ENCODE measurements at places on chromosomes 12 and 14.

DNA sequence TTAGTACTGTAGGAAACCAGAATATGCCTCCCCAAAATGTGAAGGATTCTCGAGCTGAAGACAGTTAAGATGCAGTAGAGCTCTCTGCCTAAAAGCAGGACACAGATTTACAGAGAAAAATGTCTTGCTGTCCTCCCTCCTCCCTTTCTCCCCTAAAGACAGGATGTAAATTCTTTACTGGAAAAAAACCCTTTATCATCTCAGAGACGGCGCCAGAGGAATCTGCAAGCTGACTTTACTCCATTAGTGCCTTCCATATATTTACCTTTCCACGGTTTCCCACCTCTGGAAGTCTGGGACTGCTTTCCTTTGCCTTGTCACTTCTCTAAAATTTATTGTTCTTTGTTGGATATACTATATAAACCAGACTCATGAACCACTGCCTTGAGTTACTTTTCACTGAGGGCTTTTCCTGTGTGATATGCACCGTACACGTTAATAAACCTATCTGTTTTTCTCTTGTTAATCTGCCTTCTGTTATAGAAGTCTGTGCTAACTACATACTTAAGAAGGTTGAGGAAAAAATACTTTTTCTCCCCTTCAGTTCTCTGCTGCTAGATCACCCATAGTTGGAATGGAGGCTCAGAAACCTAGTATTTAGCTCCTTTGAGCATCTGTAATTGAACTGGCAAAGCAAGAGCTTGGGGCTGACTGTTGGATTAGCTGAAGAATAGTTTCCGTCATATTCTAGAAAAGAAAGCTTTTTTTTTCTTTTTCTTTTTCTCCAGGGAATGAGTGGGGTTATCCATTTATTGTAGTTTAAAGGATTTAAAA lies 99.9 kb downstream of the RAD51B start:
- DNase-seq: no peak

DNA sequence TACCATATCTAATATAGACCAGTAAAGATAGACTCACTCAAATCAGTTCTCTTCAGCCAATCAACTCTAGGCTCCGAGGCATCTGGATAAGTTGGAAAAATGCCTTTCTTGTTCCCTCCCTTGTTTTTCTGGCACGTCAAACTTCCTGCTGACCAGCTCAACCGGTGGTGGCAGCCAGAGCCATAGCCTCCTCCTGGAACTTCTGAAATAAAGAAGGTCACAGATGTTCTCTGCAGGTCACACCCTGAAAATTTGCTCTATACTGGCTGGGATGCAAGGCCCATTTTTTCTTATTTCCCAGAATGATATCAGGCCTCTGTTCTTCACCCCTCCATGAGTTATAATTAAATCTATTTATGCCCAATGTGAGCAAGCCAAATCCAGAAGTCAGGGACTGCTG lies 81.9 kb downstream of the BMP4 start:
- DNase-seq: no peak

DNA sequence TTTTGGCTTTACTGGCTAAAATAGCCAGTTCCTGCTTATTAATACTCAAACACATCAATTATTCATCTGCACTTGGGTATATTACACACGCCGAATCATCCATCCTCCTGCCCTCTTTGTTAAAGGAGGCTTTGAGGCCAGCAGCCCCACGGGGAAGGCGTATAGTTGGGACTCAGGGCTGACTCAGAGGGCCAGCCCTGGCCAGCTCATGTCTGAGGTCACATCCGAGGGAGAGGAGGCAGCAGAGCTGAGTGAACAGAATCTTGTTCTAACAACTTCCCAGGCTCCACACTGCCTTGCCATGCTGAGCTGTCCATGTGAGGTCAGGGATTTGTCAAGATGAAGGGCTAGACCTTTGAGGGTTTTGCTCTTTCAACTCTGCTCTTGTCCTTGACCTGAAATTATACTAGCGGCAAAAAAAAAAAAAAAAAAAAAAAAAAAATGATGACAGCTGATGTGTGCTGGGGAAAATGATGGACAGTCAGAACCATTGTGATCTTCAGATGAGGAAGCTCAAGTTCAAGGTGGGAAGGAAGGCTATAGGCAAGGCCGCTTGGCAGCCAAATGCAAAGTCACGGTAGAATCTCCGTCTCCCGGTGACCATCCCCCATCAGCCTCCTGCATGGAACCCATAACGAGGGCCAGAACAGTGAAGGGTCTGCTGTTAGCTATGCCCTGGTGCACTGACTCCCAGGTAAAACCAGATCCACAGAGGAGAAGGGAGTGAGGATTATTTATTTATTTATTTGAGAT lies 12.5 kb upstream of the MARK3 start:
- no peak for DNase-seq

DNA sequence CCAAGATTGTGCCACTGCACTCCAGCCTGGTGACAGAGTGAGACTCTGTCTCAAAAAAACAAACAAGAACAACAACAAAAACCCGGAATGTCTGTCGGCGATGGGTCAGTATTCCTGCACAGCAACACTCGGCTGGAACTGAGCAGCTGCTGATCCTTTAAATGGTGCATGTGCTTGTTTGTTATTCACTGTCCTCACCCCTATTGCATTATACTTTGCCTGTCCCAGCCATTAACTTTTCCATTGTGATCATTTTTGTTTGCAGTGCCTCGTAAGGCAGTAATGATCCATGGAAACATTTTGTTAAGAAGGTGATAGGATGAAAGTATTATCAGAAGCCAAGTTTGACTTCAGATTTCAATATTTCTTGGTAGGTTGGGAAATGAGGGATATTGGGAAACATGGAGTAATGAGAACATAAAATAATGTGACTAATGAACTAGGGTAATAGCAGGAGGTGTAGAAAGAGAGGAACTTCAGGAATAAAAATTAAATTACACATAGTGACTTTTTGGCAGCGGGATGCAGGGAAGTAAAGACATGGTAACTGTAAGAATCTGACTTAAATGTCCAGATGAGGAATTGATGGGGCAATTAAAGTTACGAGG lies 6.1 kb downstream of the ACSS3 start:
- no peak for DNase-seq

DNA sequence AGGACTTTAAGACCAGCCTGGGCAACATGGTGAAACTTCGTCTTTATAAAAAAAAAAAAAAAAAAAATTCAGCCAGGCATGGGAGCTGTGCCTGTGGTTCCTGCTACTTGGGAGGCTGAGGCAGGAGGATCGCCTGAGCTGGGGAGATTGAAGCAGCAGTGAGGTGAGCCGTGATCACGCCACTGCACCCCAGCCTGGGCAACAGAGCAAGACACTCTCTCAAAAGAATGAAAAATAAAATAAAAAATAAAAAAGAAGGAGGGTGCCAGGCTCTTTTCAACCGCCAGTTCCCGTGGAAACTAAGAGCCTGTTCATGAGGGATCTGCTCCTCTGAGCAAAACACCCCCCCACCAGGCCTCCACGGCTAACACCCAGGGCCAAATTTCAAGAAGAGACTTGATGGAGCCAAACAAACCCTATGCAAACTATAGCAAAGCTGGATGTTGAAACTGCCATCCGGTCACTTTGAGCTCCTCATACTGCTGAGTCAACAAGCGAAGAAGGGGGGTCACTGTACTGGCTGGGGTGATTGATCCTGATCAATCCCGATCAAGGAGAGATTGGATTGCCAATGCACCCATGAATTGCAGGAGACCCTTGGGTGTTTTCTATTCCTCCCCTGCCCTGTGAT lies 23.4 kb downstream of the DLK1 start:
- no peak for DNase-seq

DNA sequence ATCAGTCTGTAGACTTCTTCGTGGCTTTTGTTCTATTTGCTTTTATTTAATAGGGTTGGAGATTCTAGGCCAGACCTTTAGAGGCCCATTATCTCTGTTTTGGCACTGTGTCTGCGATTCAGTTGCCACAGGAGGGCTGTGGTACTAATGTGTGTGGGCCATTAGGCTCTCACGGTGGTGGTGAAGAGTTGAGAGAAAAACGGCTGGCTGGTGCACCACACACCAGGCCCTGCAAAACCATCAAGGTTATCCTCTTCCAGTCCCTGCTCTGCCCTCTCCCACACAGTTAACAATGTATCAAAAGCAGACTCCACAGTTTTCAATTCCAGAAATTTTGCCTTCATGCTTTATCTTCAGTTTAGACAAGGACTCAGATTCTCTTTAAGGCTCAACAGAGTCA lies 97.7 kb downstream of the MYF5 start:
- no peak for DNase-seq

GRCh38 chr14:51041108-51041531 lies 53.8 kb downstream of the TRIM9 start:
- DNase-seq: no peak

DNA sequence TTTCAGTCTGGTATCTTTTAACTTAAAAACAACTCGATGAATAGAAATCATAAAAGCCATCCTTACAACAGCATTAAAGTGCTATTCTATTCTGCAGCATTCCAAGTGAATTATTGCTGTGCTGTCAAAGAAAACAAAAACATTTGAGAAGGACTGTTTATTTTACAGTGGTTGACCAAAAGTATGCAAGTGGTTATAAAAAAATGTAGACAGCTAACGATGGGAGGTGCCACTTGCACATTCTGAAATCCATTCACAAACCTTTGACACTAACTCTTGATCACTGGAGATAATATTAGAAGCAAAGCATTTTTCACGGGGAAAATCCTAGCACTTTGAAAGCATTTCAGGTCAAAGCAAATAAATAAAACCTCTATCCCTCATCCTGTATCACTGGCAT lies 55.6 kb downstream of the HMGA2 start:
- DNase-seq: no peak

GRCh38 chr14:26395726-26396125 lies 202.1 kb downstream of the NOVA1 start:
- no peak for DNase-seq

- DNase-seq: no peak
Measured at GRCh38 chr14:71804992-71805391, 127.2 kb upstream of the RGS6 start.

DNA sequence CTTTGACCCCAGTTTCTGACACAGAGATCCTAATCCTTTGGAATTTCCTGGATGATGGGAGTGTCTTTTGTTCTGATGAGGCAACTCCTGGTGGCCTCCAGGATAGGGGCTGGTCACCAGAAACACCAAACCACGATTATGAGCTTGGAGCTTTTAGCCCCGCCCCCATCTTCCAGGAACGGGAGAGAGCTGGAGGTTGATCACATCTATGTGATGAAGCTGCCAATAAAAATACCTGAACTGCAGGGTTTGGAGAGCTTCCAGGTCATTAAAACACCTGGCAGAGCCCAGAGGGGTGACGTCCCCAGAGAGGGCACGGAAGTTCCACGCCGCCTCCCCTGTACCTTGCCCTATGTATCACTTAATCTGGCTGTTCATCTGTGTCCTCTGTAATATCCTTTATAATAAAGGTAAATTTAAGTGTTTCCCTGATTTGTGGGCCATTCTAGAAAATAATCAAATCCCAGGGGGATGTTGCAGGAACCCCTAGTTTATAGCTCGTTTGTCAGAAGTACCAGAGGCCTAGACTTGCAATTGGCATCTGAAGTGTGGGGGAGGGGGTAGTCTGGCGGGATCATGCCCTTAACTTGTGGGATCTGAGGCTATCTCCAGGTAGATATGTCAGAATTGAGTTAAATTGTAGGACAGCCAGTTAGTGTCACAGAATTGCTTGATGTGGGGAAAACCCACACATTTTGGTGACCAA lies 21.2 kb downstream of the APPL2 start:
- DNase-seq: no peak

- DNase-seq: no peak
Measured at GRCh38 chr14:90303473-90303872, 28.3 kb downstream of the NRDE2 start.

DNA sequence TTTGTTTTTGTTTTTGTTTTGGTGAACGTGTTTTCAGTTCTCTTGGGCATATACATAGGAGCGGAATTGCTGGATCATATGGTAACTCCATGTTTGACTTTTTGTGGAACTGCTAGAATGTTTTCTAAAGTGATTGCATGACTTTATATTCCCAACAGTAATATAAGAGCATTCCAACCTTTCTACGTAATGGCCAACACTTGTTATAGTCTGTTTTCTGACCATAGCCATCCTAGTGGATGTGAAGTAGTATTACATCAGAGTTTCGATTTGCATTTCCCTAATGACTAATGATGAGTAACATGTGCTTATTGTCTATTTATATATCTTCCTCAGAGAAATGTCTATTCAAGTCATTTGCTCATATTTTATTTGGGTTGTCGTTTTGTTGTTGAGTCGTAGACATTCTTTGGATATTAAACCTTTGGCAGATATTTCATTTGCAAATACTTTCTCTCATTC lies 268.7 kb downstream of the AEBP2 start:
- DNase-seq: no peak

GRCh38 chr12:48001505-48002413 lies 2.5 kb downstream of the COL2A1 start:
- DNase-seq: no peak

DNA sequence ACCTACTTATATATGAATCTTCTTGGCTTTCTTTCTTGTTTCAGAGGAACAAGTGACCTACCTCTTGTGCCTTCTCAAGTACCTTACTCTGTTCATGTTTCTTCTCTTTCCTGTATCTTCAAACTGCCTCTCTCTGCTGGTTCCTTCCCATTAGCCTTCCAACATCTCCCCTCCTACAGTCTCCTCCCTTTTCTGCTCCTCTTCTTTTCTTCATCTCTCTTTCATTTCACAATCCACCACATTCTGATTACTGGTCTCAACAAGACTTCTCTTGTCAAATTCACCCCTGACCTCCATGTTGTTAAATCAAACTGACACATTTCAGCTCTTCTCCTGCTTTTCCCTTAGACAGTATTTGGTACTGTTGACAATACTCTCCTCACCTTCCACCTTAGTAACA lies 95.6 kb downstream of the BRMS1L start:
- DNase-seq: no peak

DNA sequence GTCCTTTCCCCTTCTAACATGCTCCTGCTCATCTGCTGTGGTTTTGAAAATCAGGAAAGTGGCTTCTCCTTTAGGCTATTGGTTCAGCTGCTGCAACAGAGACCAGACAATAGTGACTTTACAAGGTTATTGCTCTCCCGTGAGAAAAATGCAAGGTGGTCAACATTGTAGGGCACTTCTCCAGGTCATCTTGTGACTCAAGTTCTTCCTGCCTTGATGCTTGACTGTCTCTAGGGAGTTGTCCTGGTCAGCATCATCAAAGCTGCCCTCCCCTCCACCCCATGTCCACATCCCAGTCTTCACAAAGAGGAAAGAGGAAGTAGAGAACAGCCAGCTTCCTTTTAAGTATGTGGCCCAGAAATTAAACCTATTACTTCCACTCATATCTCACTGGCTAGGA lies 3.9 kb upstream of the TMEM63C start:
- DNase-seq: no peak

- DNase-seq: no peak
Measured at GRCh38 chr14:36271939-36272907, 48.2 kb downstream of the MBIP start.

GRCh38 chr12:11771356-11771755 lies 121.9 kb downstream of the ETV6 start:
- no peak for DNase-seq

- DNase-seq: no peak
Measured at GRCh38 chr12:120119271-120119973, 2.9 kb upstream of the RAB35 start.

GRCh38 chr14:51677266-51677665 lies 25.6 kb downstream of the FRMD6 start:
- no peak for DNase-seq

- DNase-seq: no peak
Measured at GRCh38 chr12:95396849-95397468, 77.0 kb upstream of the METAP2 start.

GRCh38 chr12:13211859-13212664 lies 15.5 kb downstream of the EMP1 start:
- peak; percentile 22 for DNase-seq

- DNase-seq: peak; percentile 33
Measured at GRCh38 chr12:1795785-1796514, 24.4 kb upstream of the LRTM2 start.

Measured in NCI-H1930 (cell line).